ENCODE measurements at places on chromosomes 16 and 17.
A peak's percentile ranks its signal among the peaks of the same experiment; 100 is the strongest.

DNA sequence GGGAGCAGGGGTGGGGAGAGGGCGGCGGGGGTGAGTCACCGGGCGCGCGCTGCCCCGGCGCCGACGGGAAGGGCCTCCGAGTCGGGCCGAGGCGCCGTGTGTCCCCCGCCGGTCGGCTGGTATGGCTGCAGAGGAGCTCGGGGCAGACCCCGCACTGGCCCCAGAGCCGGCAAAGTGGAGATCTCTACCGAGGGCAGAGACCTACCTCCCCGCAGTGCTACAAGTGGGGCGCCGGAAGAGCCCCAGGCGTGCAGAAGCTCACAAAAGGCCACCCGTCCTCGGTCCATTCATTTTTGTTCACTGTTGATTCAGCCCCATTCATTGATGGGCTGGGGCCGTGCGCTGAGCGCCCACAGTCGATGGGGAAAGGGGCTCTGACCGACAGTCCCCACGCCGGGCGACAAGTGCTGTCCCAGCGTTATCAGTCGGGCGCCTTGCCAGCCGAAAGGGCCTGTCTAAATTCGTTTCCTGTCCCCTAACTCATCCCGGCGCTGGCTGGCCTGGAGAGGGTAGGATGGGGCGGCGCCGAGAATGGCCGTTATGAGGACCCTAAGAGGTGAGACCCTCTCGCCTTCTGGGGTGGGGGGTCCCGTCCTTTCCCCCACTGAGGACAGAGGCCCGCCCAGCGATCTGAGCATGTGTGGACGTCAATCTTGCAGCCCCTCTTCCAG, 709 bp upstream of the ENO3 start:
- DNase-seq = no peak

- DNase-seq = no peak
Observed at GRCh38 chr17:17947309-17947708, 24.9 kb downstream of the TOM1L2 start.

GRCh38 chr17:61294777-61295176, 104.9 kb upstream of the TBX2 start:
- DNase-seq = no peak

- no peak for DNase-seq
Observed at GRCh38 chr16:80327740-80328139, 213.1 kb upstream of the DYNLRB2 start.

- no peak for DNase-seq
Observed at GRCh38 chr17:80616705-80617104, 72.1 kb downstream of the RPTOR start.

- peak; percentile 46 for DNase-seq
Observed at GRCh38 chr17:65198653-65199382, 61.6 kb downstream of the RGS9 start.

DNA sequence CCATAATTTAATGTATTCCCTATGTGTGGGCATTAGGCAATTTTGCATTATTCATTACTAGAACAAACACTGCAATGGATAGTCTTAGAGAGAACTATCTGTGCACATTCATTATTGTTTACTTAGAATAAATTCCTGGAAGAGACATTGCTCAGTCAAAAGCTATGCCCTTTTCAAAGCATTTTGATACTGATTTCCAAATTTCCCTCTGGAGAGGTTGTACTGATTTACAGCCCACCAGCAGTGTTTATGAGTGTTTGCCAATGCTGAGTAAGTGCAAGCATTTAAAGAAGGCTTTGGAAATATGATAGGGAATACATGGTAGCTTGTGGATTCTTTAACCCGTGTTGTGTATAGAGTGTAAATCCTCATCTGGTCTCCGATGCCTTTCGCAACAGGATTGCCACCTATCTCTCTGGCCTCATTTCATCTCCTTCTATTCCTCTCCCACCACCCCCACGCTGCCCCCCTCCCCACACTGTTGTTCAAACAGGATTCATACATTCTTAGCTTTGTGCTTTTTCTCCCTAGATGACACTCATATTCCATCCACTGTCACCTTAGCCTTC, 33.4 kb upstream of the MMD start:
- DNase-seq = no peak

DNA sequence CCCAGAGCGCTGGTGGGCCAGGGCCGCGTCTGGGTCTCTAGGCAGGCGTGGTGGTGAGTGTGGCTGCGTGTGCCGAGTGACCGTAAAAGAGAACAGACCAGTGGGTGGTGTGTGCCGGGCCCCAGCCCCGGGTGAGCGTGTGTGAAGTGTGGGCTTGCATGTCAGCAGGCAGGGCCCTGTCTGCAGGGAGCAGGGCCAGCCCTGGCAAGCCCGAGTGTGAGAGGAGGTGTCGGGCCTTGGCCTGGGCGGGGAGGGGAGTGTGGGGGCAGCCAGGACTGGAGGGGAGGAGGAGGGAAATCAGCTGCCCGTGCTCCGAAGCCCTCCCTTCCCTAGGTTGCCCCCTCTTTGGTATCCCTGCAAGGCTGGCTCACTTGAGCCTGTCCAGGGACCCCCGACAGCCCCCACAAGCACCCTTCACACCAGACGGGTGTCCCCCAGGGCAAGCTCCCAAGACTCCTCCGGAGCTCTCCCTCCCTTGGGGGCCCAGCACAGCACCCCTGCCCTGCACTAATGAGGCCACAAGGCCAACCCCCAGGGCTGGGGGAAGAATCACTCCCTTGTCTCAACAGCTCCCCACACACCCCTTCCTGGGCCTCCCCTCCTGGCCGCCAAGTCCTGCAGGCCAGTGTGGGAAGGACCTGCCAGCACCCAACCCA, 1.9 kb downstream of the USH1G start:
- no peak for DNase-seq

GRCh38 chr17:80374039-80374731, 40.8 kb upstream of the ENDOV start:
- DNase-seq = no peak

- DNase-seq = peak; percentile 63
Observed at GRCh38 chr17:32486111-32486700, 587 bp upstream of the CDK5R1 start.

GRCh38 chr17:12415031-12415430, 250.7 kb upstream of the MYOCD start:
- no peak for DNase-seq
